ENCODE measurements at places on chromosomes 1 and 21.

GRCh38 chr1:201988601-201989000 lies 6.2 kb downstream of the RNPEP start:
- no peak for DNase-seq

- no peak for DNase-seq
Measured at GRCh38 chr1:29688471-29689365, 452.4 kb downstream of the PTPRU start.

- no peak for DNase-seq
Measured at GRCh38 chr1:22975694-22976093, 3.0 kb upstream of the LACTBL1 start.

DNA sequence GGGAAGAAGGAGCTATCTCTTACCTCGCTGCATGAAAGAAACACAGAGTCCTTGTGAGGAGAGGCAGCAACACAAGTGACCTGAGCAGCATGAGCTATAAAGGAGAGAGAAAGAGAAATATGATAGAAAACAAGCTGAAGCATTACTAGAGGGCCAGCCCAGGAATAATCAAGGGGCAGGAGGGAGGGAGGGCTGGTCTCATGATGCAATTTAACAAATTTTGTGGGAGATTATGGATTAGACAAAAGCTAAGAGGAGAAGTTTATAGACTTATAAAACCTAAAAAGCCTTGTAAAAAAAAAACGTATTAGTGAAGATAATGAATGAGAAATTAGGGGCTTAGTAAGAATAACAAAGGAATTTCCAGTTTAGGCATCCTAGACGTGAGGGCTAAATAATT lies 5.0 kb downstream of the WDR77 start:
- no peak for DNase-seq

DNA sequence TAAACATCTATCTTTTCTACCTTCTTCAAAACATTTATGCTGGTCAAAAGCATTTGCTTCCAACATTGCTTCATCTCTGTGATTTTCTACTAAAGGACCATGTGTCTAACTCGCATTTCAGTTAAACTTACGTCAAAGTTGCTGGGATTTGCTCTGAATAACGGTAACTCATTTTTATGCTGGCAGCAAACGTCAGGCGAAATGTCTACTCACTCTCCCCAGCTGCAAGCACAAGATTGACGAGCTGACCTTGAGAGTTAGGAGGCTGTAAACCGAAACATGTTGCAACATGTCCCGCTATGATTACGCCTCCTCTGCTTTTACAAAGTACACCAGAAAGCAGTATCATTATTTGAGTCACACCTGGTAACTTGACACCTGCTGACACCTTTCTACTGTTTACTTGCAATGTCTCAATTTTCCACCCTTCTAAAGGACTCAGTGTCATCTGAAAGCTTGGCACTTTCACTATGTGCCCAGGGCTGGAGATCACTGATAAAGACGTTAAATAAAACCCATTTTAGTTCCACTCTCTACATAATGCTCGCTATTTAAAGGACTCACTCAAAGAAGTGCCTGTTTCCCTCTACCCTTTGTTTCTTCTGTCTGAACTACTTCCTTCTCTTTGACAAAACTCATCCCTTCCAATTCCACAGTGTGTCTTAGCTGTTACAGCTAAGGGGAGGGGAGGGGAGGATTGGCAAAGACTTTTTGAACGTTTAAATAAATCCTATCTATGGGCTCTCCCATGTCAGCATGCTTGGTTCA lies 111.9 kb downstream of the PTPN14 start:
- DNase-seq, result no peak
